Fibroblast of the conjunctiva (primary cell): ENCODE measurements at places on chromosomes 6 and 20.

DNA sequence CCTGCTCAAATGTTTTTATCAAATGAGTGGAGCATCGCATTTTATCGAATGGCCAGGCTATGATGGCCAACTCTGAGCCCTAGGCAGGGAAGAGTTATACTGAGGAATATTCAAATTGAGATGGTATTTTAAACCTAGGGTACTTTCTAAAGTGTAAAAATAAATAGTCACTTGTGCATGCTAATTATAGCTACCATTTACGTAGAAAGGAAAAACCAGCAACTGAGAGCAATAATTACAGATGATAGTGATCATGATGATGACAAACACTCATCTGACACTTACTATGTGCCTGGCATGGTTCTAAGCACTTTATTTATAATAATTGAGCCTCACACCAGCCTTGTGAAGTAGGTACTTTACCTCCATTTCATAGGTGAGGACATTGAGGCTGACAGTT, 455.7 kb downstream of the CD83 start:
- DNase-seq = no peak

DNA sequence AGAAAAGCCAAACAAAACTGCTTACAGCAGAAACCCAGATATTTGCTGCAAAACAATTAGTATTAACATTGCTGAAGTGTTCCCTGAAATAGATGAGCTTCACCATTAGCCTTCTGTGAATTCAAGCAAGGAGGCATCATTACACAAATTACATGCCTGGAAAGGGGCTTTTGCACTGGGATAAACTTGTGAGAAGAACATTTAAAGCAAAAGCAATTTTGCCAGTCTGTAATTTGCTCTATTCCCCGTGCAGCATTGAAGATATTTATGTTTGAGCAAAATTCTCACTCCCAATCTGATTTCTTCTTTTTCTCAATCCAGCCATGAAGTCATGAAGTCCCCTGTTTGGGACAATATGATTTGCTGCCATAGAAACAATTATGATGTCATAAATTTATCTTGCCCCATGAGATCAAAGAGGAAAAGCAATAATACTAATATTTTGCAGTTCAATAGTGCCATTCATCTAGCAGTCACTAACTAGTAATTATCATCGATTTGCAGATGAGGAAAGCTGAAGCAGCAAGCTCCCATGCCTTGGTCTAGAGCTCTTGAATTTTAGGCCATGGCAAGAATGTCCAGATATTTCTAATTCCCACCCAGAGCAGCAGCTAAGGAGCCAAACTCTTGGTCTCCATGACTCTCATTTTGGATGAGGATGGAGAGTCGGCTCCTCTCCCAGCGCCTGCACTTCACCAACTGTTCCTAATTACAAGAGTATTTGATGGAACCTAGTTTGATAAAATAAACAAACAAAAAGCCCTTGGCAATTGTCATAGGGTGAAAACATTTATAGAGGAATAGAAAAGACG, 49.5 kb upstream of the CCN6 start:
- no peak for DNase-seq

- no peak for DNase-seq
Measured at GRCh38 chr6:137272403-137272802, 53.2 kb upstream of the IFNGR1 start.

GRCh38 chr6:106025655-106026054, 60.5 kb upstream of the PRDM1 start:
- DNase-seq = no peak

- no peak for DNase-seq
Measured at GRCh38 chr6:70424291-70424690, 11.0 kb downstream of the FAM135A start.

DNA sequence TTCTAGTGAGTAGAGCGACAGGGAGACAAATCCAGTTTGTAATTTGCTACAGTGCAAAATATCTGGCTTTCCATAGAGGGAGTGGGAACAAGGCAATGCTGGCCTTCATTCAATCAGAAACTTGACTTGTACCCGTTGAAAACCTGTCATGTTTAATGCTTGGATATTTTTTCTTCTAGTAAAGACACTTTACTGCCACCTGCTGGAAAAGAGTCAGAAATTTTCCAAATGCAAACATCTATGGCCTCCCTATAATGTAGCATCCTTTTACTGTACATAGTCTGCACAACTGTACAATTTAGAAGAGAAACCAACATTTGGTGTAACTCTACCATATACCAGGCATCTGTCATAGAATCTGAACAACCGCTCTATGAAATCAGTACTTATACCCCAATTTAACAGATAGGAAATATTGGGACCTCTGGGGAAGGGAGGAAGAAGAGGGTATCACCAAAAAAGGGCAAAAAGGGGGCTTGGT, 16.7 kb upstream of the TBC1D20 start:
- DNase-seq = peak; percentile 65

- DNase-seq = no peak
Measured at GRCh38 chr6:120945905-120946594, 388.2 kb downstream of the TBC1D32 start.
